ENCODE measurements at places on chromosomes 2 and 18.

GRCh38 chr2:36245651-36246050, 109.9 kb upstream of the CRIM1 start:
- DNase-seq: no peak

GRCh38 chr18:9910661-9911060, 3.2 kb upstream of the VAPA start:
- no peak for DNase-seq

DNA sequence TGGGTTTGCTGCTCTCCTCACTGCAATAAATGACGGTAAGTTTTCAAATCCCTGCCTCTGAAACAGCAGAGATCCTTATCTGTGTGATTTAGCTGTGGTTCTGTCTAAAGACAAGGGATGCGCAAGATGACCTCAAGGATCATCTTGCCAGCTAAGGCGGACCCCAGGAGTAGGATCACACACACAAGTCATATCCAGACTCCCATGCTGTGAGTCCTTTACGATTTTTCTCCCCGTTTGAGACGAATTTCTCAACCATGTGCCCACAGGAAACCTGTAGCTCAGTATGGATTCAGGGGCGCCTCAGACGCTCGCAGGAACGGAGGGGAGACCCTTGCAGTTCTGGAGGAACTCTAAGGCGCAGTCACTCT, 11.1 kb upstream of the DCTN1 start:
- DNase-seq: no peak

- DNase-seq: no peak
Measured at GRCh38 chr2:5391362-5391761, 300.8 kb upstream of the SOX11 start.

GRCh38 chr18:39062426-39062825, 1496.8 kb upstream of the CELF4 start:
- DNase-seq: no peak

DNA sequence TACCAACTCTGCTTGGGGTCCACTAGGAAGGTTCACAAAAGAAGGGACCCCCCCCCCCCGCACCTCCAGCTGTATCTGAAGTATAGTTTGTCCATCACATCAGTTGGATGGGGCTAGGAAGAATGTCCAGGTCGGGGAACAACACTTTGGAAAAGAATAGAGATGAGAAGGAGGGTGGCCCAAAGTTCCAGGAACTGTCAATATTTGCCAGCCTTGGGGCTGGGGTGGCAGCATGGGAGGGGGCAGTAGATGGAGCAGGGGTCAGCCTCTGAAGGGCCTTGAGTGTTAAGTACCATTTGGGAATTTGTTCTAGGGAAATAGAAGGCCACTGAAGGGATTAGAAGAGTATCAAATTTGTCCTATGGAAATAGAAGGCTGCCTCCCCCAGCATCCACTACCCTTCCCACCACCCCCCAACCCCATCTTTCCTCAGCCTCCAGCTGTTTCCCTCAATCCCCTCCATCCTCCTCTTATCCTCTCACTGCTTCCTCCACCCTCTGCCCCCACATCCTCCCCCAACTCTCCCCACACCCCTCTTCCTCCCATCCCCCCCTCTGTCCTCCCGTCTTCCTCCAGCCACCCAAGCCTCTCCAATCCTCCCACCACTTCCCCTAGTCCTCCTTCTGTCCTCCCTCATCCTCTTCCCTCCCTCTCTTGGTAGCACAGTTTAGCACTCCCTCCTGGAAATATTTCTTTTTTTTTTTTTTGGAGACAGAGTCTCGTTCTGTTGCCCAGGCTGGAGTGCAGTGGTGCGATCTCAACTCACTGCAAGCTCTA, 2.0 kb upstream of the KIDINS220 start:
- no peak for DNase-seq

DNA sequence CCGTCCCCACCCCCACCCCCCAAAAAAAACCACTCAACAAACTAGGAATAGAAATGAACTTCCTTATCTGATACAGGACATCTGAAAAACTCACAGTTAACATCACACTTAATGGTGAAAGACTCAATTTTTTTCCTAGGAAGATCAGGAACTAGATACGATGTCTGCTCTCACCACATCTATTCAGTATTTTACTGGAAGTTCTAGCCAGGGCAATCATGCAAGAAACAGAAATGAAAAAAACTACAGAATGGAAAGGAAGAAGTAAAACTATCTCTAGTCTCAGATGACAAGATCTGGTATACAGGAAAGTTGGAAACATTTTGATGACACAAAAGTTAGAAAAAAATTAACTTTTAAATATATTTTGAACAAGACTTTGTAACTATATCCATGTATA, 114.4 kb upstream of the FZD5 start:
- no peak for DNase-seq

DNA sequence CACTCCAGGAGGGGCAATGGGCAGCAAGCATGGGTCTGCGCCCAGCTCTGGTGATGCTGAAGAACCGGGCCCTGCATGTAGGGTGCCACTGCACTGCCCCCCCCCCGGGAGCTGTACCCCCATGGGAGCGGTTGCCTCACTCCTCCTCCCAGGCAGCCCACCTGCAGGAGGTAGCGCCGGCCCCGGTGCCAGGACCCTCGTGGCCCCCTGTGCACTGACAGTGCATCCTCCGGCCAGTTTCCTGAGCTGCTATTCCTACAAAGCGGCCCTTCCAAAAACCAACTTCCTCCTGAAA, 109.4 kb downstream of the ZNF516 start:
- DNase-seq: no peak

GRCh38 chr2:148614014-148614321, 30.6 kb upstream of the EPC2 start:
- no peak for DNase-seq

- no peak for DNase-seq
Measured at GRCh38 chr2:14479486-14479885, 153.0 kb upstream of the LRATD1 start.

DNA sequence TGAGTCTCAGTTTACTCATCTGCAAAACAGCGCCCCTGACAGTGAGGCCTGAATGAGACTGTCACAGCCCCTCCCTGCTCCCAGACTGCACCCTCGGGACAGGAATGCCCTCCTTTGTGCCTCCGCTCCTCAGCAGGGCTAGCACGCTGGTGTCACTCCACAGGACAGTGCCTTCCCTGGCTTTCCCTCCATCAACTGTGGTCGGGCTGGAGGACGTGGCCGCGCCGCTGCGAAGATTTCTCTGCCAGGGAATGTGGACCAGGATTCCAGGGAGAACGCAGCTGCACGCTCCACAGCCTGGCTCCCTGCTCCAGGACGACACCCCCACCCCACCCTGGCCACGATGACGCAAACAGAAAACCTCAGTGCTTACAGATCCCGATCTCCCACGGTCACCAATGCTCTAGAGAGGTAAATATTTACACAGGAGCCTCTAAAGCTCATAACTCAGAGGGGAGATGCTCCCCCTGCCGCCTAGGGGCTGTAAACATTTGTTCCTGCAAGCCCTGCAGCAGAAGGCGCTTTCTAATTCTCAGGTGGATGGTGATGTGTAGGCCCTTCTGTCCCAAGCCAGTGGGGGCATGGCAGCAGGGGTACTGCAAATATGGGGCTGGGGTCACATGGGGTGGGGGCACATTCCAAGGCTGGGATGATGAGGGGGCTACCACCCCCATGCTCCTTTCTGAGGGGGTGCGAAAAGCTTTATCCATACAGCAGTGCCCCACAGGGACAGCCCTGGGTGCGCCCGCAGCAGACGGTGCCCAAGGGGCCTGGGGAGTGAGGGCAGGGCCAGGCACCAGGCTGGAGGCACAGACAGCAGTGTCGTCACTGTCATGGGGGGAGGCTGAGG, 12.4 kb downstream of the HS6ST1 start:
- no peak for DNase-seq

- DNase-seq: no peak
Measured at GRCh38 chr2:229226382-229226781, 44.7 kb downstream of the PID1 start.

GRCh38 chr2:110853516-110853915, 121.1 kb downstream of the ACOXL start:
- DNase-seq: no peak

- no peak for DNase-seq
Measured at GRCh38 chr2:164896634-164897355, 55.2 kb upstream of the COBLL1 start.

DNA sequence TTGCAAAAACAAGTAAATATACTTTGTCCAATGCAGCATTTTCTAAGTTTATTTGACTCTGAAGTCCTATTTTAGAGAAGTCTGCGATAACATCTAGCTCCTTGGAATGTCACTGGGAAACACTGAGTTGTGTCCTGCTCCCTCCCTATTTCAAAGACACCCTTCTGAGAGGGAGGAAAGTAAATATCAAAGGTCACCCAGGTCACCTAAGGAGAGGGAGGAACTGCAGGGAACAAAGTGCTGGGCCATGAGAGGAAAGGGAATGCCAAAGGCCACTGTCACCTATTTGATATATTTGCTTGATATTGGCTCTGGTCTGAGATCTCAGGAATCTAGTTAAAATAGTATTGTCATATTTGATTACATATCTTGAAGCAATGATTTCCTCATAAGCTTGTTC, 201.3 kb downstream of the GCA start:
- no peak for DNase-seq

DNA sequence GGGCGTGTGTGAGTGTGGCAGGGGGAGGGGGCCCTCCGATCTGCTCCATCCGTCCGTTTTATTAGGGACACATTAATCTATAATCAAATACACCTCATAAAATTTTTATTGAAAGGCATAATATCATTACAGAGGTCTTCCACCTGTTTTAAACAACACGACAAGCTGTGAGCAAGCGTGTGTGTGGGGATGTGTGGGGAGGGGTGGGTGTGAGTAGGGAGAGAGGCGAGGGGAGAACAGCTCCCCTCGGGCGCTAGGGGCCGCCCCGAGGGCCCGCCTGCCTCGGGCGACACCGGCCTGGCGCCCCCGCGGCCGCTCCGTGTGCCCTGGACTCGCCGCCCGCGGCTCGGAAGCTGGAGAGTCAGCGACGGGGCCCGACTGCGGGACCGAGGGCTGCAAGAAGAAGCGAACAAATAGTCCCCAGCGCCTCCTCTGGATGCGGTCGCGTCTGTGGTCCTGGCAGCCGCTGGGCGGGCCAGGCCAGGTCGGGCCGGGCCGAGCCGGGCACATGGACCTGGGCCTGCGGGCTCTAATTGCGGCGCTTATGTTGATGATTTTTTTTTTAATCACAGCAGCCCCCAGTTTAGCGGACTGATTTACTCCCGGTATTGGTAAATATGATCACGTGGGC, 352 bp upstream of the HOXD9 start:
- DNase-seq: no peak

DNA sequence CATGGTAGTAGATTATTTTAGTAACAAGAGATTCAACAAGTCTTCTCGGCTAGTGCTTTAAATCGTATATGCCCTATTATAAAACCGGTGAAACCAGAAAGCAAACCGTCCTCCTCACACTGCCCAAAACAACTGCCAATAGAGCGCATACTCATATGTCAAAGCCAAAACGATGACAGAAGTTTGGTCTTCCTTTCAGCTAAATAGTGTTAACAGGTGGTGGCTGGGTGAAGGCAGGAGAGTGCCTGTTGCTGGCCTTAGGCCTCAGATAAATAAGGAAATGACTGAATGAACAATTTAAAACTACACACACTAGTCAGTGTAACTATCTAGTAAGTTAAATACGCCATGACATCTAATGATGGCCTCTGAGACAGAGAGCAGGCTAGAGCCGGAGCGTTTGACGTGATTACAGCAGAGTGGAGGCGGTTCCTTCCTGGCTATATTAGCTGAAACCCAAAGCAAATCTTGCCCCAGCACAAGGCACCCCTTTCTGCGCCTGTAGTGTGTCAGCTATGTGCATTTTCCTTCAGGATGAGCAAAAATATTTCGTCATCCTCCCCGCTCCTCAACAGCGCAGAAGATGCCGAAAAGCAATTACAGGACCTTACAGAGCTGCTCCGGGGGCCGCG, 1.6 kb downstream of the LONRF2 start:
- no peak for DNase-seq

GRCh38 chr2:229714736-229715541, 584 bp upstream of the DNER start:
- DNase-seq: peak; percentile 77
